Caki2 (cell line): ENCODE measurements at places on chromosomes 16 and 17.

GRCh38 chr16:2614761-2615191 lies 67.5 kb upstream of the KCTD5 start:
- DNase-seq = no peak

DNA sequence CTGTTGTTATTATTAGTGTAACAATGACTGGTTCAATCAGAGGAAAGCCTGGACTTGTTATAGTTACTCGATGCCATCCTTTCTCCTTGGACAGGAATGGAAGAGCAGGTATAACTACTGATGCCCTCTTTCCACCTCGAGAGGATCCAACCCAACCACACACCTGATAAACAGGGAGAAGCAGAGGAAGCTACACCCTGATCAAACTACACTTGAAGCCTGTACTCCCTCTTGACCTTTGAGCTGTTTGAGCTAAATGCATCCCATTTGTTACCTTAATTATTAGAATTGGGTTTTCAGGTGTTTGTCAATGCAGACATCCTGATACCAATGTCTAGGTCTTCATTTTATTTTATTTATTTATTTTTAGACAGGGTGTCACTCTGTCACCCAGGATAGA lies 23.7 kb upstream of the HLF start:
- no peak for DNase-seq

DNA sequence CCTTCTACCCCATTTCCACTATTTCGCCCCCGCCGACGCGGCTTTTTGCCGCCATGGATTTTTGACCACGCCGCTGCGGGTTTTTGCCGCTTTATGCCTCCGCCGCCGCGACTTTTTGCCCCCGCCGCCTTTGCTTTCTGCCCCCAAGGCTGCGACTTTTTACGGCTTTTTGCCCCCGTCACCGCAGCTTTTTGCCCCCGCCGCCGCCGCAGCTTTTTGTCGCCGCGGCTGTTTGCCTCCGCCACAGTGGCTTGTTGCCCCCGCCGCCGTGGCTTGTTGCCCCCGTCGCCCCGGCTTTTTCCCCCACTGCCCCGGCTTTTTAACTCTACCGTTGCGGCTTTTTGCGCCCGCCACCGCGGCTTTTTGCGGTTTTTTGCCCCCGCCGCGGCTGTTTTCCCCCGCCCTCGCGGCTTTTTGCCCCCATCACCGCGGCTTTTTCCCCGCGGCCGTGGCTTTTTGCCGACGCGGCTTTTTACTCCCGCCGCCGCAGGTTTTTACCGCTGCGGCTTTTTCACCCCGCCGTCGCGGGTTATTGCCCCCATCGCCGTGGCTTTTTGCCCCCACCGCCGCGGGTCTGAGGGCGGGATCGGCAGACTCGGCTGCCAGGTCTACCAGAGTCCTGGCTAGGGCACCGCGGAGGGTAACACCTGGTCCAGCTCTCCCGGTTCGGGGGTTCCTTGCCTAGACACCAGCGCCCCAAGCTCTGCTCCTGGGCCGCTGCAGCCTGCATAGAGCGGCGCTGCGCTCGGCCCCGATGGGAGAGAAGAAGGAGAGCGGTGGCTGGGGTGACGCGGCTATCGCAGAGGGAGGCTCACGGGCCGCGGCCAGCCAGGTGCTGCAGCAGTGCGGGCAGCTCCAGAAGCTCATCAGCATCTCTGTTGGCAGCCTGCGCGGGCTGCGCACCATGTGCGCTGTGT lies 562.7 kb upstream of the WSB1 start:
- DNase-seq = no peak

GRCh38 chr16:2486645-2487516 lies 12.0 kb downstream of the TBC1D24 start:
- no peak for DNase-seq

DNA sequence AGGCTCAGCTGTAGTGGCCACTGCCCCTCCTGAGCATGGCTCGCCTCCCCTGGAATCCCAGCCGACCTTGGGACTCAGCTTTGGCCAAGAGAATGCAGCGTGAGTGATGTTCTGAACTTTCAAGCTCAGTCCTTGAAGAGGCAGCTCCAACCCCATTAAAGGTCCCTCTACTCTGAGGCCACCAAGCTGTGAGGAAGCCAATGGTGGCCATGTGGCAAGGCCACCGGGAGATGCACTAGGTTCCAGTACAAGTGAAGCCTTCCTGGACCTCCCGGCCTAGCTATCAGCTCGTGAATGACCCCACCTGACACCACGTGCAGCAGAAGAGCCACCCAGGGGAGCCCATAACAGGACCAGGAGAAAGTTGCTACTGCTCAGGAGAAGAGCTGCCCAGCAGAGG lies 81.7 kb upstream of the GNG13 start:
- DNase-seq = no peak

GRCh38 chr17:41663451-41664171 lies 25.1 kb upstream of the EIF1 start:
- no peak for DNase-seq

GRCh38 chr17:81666092-81666341 lies 388 bp downstream of the OXLD1 start:
- DNase-seq = no peak

- DNase-seq = peak; percentile 82
Measured at GRCh38 chr16:70746708-70747424, 54.1 kb downstream of the VAC14 start.

GRCh38 chr16:25013751-25014499 lies 1.2 kb downstream of the ARHGAP17 start:
- DNase-seq = no peak

- DNase-seq = no peak
Measured at GRCh38 chr17:30443721-30444120, 33.5 kb upstream of the GOSR1 start.

- DNase-seq = no peak
Measured at GRCh38 chr16:79170555-79171246, 429.8 kb downstream of the MAF start.

- DNase-seq = peak; percentile 82
Measured at GRCh38 chr17:32341857-32342602, at the start of gene C17orf75. C17orf75 (minus strand) TSS chr17:32342173; CDS start chr17:32342139, 34 bp downstream.

GRCh38 chr17:64343833-64344637 lies 46.6 kb downstream of the PECAM1 start:
- DNase-seq = peak; percentile 97

GRCh38 chr17:81432941-81433340 lies 37.7 kb downstream of the BAHCC1 start:
- no peak for DNase-seq

DNA sequence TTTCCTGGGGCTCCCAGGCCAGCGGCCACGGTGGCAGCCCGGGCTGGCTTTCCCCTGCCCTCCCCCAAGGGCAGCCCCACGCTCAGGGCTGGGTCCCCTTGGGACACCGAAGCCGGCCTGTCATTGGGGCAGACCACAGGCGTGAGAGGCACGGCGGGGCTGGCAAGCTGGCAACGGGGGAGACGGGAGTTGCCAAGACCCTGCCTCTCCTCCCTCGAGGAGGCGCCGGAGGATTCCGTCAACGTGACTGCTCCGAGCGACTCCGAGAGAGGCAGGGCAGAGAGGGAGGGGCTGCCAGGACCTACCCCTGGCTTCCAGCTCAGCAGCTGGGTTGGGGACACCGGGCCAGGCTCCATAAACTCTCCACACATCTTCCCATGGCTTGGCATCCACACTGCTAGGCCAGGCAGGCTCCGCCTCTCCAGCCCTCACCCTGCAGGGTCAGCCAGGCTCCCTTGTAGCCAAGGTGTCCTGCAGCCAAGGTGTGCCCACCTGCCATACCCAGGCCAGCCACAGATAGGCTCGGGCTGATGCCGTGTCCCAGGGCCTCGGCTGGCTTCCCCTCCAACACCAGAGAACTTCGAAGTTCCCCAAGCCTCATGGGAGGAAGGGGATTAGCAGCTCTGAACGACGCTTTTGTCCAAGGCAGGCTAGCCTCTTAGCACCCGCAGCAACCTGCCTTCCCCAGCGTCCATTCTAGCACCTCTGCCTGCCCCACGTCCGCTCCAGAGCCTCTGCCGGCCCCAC lies 25.5 kb downstream of the TIMM22 start:
- no peak for DNase-seq

DNA sequence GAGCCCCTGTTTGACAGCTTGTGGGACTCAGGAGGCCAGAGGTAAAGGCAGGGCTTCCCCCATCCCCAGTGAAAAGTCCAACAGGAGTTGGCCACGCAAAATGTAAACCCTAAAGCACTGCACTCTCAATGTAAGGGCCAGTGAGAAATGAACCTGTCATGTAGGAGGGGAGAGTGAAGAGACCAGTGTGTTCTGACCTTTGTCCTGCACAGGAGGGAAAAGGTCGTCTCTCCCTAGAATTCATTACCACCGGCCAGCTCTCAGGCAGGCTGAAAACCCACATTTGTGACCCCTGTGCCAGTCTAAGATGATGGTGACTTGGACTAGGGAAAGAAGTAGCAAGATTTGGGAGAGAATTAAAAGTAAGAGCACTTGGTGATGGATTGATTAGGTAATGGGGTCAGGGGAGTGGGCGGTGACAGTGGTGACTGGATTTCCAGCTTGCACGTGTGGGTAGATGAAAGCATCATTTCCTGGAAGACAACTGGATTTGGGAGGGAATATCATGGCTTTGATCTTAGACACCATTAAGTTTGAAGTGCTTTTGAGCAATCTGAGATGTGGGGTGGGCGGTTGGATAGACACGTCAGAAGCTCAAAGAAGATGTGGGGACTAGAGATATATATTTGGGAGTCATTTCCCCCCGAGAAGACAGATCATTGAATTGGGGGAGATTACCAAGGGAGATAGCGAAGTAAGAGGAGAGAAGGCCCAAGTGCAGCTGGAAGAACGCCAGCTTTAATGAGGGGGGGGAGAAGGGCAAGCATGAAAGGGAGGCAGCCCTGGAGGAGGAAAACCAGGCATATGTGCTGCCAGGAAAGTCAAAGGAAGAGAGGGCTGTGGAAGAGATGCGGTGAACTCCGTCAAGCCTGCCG lies 119.5 kb downstream of the NTN1 start:
- DNase-seq = no peak
